ENCODE measurements at places on chromosomes 3 and 15. TPM values are rescaled to one million over a fixed set of nuclear protein-coding genes. Genes with fewer than 3 reads are reported as not detected.
A peak's percentile ranks its signal among the peaks of the same experiment; 100 is the strongest.

The SLC51A gene
- total RNA-seq: not detected

The ALDH1A2 gene
- 1.8 TPM for total RNA-seq

The PRSS50 gene
- total RNA-seq: not detected

The CERS3 gene
- total RNA-seq: 120 TPM

The CADM2 gene
- not detected for total RNA-seq

The GRM2 gene
- 0.08 TPM for total RNA-seq

The EPB42 gene
- not detected for total RNA-seq

- ATAC-seq: no peak
These were observed 192.3 kb downstream of the THRB start for GRCh38 chr3:24302396-24302795.

- no peak for ATAC-seq
These were observed 213.2 kb upstream of the MRPL3 start for GRCh38 chr3:131716007-131716406.

DNA sequence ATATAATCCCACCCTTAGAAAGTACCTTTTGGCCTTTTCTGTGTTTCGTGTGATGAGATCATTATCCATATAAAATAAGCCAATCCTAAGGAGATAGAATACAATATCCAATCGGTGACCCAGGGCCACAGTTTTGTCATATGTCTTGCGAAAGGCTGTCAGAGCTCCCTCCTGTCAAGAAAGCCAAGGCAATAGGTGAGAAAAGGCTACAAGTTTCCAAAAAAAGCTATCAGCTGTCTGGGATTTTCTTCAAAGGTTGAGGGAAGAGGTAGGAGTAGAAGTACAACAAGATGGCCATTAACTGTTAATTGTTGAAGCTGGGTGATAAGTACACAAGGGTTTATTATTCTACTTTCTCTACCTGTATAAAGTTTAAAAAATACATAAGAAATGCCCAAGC lies 4.0 kb downstream of the PSMD6 start:
- no peak for ATAC-seq

DNA sequence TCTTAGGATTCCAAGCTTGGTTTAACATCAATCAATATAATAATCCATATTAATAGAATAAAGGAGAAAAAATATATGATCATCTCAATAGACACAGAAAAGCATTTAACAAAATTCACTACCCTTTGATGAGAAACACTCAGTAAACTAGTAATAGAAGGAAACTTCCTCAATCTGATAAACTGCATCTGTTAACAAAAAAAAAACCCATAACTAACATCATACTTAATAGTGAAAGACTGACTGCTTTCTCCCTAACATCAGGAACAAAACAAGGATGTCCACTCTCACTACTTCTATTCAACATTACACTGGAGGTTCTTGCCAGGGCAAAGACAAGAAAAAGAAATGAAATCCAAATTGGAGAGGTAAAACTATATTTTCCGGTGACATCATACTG lies 30.5 kb downstream of the LRRK1 start:
- no peak for ATAC-seq

- ATAC-seq: no peak
These were observed 14.5 kb upstream of the ONECUT1 start for GRCh38 chr15:52804526-52805081.

- peak; percentile 96 for ATAC-seq
These were observed 352.4 kb upstream of the ARHGEF26 start for GRCh38 chr3:153768561-153769469.

GRCh38 chr3:175009295-175009694 lies 150.2 kb downstream of the NAALADL2 start:
- no peak for ATAC-seq

- ATAC-seq: no peak
These were observed 99.8 kb upstream of the HERC1 start for GRCh38 chr15:63933522-63933921.

GRCh38 chr3:123660141-123660675 lies 75.4 kb upstream of the HACD2 start:
- ATAC-seq: no peak

- ATAC-seq: no peak
These were observed 61.5 kb downstream of the DPPA2 start for GRCh38 chr3:109254770-109255169.

DNA sequence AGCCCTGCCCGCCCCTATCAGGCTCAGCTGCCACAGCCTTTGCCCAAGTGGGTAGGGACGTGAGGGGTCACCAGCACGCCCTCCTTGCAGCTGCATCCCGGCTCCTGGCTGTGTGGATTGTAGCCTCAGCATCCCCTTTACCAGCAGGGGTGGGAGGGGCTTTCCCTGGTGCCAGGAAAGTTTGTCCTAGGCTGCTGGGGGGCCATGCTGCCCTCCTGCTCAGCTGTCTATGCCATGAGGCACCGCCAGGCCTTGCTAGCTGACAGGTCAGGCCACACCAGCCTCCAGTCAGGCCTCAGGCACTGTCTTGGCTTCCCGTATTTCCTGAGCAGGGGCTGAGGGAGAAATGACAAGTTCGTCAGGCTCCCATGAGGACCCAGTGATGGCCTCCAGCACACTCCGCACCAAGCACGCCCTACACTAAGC lies 32.3 kb downstream of the TKT start:
- no peak for ATAC-seq

DNA sequence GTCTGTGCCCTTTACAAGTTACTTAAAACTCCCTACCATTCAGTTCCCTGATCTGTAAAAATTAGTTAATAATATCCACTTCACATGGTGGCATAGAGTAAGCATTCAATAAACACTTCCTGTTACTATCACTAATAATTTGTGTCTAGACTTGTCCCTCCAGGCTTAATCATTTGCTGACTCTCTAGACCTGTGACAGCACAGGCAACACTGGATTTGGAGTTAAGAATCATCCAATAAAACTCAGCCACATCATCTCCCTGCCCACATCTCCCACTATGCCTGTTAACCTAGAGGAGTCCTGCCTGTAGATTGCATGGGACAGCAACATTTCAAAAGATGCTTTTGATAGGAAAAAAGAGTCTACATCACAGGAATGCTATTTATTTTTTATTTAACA lies 564.6 kb downstream of the MFSD1 start:
- no peak for ATAC-seq

DNA sequence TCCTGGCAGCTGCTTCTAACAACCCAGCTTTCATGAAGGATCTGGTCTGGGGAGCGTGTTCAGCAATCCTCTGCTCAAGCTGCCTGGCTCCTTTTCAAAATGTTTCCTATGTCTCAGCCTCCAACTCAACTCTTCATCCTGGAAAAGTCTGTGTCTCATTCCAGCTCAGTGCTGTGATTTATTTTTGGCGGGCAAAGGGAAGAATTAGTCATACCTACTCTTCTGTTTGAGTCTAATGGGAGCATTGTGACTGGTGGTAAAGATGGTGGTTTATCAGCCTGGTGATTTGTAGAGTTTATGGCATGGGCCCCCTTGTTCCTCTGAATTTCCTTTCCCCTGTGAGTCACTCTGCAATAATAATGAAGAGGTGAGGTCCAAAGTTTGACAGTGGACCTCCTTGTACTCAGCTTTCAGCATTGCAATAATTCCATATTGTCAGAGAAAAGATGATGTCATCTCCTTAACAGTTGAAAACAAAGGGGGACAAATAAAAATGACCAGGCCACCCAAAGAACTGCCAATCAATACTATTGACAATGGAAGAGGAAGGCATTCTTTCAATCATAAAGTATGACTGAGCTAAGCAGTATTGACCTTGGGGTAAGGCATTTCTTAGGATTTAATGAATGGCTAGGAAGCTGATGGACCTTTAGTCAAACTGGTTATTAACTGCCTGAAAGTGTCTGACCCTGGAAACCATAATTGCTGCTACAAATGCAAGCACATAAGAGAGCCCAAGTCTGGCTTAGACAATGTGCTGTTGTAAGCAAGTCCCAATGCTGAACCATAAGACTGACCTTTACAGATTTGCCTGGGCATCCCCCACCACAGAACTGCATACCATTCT lies 204.7 kb upstream of the MCTP2 start:
- ATAC-seq: peak; percentile 62

Data from esophagus mucosa (tissue), 1 donor.